SIG-M5 (cell line): ENCODE measurements at places on chromosomes 1 and 21.

GRCh38 chr1:27858949-27859576, 13.3 kb upstream of the THEMIS2 start:
- DNase-seq, result no peak

GRCh38 chr1:229507951-229508822, at the start of gene NUP133:
TSS of gene NUP133 (minus strand) at chr1:229508341. CDS start at chr1:229508249, 92 bp downstream.
- peak; percentile 91 for DNase-seq

DNA sequence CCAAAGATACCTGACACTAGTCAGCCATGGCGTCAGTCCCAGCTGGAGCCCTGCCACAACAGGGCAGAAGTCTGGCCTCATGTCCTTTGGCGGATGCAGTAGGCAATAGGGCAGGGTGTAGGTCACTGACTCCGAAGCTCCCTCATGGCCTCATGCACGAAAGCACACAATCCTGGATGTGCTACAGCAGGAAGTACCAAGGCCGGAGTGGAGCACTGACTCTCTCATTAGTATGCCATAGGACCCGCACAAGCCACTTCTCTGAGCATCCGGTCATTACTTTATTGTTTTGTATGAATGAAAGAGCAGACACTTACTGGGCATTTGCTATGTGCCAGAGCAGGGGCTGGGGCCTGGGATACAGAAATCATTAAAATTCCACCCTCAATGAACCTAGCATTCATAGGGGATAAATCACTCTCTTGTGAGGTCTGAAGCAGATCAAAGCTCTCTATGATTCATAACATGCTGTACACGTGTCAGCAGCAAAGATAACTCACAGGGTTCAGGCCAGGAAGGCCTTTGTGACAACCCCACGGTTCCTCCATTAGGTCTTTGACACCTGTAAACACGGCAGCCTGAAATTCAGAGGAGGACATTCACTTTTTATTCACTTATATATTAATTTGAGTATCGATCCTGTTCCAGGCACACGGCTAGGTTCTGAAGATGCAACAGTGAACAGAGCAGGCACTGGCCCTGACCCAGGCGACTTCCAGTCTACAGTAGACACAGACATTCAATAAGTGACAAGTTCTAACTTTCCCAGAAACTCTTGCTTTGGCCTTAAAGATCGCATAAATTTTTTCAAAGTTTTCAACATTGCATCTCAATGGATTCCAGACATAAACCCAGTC, 357.9 kb upstream of the USP24 start:
- DNase-seq, result no peak

DNA sequence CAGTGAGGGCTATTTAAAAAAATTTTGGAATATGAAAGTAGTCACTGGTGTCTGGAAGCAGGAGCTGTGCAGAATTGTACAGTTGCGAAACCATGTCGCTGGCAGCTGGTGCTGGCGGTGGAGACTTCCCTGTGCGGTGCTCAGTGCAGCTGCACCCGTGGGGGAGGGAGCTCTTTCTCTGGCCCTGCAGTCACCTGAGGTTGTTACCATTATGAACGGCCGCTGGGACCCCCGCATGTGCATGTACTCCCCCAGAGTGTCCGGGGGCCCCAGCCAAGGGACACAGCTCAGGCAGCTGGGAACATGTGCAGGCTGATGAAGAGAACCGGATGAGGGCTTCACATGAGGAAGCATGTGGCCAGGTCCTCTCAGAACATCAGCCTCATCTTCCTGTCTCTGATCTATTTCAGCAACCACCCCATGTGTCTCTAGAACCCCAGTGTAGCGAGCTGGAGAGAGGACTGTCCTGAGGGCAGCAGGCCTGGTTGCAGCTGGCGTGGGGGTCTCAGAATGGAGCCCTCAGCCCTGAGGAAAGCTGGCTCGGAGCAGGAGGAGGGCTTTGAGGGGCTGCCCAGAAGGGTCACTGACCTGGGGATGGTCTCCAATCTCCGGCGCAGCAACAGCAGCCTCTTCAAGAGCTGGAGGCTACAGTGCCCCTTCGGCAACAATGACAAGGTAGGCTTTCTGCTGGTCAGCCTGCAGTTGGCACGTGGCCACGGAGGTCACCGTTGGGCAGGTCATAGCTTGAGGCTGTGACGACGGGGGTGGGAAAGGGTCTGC, at the start of gene TRPM2:
TSS of gene TRPM2 (plus strand) at position 431 of the 780 bp plus-strand sequence. CDS start at position 511, 80 bp downstream.
- peak; percentile 96 for DNase-seq

DNA sequence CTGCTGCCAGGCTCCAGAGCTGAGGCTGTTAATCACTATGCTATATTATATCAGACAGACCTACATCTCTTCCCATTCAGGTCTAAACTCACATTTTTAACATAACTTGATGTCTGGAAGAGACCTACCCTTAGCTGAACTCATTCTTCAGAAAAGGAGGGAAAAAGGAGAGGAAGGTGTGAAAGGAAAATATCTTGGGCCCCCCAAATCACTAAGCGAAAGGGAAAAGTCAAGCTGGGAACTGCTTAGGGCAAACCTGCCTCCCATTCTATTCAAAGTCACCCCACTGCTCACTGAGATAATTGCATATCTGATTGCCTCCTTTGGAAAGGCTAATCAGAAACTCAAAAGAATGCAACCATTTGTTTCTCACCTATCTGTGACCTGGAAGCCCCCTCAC, 222.2 kb downstream of the ASTN1 start:
- no peak for DNase-seq

DNA sequence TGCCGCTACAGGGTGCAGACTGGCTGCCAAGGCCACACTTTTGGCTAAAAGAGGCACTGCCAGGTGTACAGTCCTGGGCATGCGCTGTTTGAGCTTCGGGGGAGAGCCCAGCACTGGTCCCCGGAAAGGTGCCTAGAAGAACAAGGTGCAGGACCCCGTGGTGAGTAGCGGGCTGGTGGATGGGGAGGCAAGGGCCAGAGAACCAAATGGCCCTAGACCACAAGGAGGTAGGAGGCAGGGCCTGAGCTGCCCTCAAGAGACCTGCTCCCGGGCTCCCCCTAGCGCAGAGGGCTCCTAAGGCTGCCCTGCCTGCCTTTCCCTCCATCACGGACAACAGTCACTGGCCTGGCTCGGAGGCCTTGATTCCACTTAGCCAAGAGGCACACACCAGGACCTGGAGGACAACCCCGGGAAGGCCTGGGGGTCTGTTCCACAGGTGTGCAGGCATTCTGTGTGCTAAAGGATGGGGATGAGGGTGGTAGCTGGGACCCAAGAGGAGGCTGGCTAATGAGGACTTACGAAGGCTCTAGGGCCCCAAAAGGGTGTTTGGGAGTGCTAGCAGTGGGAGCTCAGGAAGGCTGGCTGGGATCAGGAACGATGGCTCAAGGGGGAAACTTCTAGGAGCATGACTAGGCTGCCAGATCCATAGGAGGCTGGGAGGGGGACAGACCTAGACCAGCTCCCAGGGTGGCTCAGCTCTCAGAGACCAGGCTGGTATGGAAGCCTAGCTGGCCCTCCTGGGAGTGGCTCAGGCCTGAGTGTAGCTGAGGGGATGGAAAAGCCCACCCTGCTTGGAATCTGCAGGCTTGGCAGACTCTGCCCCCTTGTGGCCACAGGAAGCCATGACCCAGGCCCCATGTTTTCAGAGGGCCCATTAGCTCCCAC, 742 bp downstream of the ARTN start:
- no peak for DNase-seq

- DNase-seq, result no peak
Observed at GRCh38 chr1:244273845-244274619, 177.7 kb downstream of the ADSS2 start.

- no peak for DNase-seq
Observed at GRCh38 chr1:213124590-213124989, 73.5 kb downstream of the RPS6KC1 start.

- DNase-seq, result peak; percentile 24
Observed at GRCh38 chr1:243495442-243496186, 239.8 kb downstream of the SDCCAG8 start.

DNA sequence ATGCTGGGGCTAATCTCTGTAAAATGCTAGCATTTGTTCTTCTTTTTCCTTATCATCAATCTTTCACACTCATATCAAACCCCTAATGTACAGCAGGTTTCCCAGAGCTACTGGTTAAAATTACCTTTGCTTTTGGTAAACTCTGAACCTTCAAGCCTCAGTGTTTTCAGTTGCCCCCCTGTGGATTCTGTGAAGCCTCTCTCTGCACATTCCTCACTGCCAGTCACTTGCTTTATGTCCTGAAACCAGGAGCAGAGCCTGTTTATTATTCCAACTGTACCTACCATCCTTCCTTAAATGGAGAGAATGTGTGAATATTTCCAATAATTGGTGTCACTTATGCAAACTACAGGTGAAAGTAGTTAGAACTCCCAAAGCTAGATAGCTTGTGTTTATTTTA, 134.2 kb downstream of the NEK7 start:
- no peak for DNase-seq

DNA sequence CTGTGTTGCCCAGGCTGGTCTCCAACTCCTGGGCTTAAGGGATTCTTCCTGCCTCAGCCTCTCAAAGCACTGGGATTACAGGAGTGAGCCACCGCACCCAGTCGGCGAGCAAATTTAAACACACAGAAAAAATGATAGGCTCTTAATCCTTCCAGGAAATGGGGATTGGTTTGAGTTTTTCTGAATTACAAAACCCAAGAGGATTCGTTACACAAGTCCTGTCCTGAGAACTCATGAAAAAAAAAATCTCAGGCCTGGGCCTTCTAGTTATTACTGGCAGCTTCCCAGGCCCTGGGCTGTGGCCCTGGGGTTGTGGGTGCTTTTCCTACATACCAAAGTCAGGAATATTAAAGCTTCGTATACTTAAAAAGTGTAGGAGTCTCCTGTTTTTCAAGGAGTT, 6.3 kb upstream of the IFNGR2 start:
- DNase-seq, result no peak

- DNase-seq, result no peak
Observed at GRCh38 chr1:56578138-56578962, 1.0 kb downstream of the PLPP3 start.

GRCh38 chr1:50348449-50349241, 74.6 kb downstream of the DMRTA2 start:
- DNase-seq, result no peak

GRCh38 chr21:34011660-34012059, 61.7 kb upstream of the MRPS6 start:
- DNase-seq, result no peak

DNA sequence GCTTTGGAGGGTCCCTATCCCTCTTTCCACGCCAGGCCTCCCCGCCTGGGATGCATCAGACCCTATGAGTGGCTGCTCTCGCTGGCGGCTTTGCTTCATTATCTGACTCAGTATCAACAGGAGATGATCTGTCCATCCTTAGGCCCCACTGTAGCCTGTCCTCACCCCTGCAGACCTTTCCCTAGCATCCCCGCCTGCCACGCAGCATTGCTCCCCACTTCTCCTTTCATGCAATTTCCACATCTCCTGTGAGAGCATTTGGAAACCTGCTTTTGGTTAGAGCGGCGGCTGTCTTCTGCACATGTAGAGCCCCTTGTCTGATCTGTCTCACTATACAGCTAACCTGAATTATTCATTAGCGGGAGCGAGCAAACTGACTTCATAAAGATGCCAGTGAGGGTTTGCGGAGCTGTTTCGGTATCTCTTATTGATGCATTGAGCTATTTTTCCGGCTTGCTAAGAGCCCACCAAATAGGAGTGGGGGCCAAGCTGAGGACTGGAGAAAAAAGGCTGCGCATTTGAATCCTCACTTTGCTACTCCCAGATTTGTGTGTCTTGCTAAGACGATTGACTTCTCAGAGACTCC, 40.0 kb upstream of the ATP2B4 start:
- DNase-seq, result no peak

DNA sequence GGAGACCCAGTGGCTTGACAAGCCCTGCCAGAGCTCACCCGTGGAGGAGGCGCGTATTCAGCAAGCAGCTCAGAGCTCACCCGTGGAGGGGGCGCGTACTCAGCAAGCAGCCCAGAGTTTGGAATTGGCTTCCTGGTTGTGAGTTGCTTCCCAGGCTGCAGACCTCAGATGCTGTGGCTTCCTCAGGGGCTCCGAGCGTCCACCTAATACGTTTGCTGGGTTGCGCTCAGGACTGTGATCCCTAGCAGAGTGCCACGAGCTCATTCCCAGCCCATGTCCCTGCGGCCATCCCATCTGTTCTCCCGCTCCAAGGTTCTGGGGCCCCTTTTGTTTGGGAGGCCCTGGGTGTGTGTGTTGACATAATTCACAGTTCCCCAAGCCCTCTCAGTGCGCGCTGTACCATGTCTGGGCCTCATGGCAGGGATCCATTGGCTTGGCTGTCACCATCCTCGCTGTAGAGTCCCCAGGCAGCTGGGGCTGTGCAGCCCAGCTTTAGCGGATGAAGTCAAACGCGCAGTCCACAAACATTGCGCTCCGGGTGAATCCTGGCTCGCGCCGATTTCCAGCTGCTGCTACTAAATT, 3.6 kb downstream of the AJAP1 start:
- no peak for DNase-seq
